IPS DF 6.9 (cell line): ENCODE measurements at places on chromosomes 1 and 21.

DNA sequence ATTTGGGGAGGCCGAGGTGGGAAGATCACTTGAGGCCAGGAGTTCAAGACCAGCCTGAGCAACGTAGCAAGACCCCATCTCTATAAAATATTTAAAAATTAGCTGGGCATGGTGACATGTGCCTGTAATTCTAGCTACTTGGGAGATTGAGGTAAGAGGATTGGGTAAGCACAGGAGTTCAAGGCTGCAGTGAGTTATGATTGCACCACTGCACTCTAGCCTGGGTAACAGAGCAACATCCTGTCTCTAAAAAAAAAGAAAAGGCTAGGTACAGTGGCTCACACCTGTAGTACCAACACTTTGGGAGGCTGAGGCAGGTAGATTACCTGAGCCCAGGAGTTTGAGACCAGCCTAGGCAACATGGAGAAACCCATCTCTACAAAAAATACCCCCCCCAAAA is 35.7 kb upstream of the RCC1 start:
- DNase-seq = no peak

GRCh38 chr1:223538981-223539380 is 126.5 kb downstream of the CAPN8 start:
- DNase-seq = no peak

GRCh38 chr21:31088474-31088751 is 50.1 kb upstream of the KRTAP19-8 start:
- no peak for DNase-seq

- no peak for DNase-seq
Measured at GRCh38 chr1:241939798-241940197, 17.8 kb upstream of the BECN2 start.

- DNase-seq = no peak
Measured at GRCh38 chr1:171550050-171550449, 64.7 kb downstream of the PRRC2C start.
